H9 (cell line): ENCODE measurements at places on chromosomes 7 and 10.

- no peak for DNase-seq
Measured at GRCh38 chr7:127713006-127713405, 61.0 kb downstream of the SND1 start.

DNA sequence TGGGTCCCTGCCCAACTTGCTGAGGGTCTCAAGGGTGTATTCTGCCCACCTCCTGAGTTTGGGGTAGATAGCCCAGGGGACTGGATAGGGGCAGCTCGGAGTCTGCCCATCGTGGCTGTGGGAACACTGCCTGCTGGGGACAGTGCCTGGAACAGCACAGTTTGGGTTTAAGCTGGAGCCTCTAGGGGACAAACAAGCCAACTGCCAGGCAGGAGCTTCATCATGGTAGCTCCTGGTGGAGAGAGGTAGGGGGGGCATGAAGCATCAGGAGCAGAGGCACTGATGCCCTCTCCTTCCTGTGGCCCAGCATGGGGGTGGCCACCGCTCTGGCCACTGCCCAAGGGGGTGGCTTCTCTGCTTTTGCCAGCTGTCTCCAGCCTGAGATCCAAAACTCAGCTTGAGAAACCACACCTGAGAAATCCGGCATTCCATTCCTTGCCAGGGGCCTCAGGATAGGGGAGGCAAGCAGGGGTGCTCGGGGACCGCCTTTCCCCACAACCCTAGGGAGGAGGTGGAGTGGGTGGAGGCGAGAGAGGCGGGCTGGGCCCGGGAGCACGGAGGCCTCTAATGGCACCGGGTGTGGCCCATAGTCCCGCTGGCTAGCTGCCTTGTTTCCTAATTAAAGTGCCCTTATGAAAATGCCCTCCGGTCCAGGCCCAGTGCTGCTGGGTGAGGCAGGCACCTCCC is 47.6 kb downstream of the UNC5B start:
- DNase-seq = no peak

DNA sequence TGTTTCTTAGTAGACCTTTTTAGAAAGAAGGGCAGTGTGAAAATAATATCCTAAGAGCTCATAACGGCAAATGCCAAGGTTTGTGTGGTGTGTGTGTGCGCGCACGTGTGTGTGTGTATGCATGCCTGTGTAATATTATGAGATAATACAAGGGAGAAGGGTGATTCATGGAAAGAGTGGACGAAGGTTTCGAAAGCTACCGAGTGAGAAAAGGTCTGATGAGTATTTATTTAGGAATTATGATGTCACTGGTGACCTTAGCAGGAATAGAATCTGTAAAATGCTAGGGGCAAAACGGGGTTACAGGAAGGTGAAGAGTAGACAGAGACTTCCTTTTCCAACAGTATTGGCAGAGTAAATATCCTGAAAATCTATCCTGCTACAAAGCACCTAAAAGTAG is 107.3 kb downstream of the AHR start:
- DNase-seq = no peak

GRCh38 chr7:33261585-33261984 is 132.2 kb downstream of the BBS9 start:
- no peak for DNase-seq

DNA sequence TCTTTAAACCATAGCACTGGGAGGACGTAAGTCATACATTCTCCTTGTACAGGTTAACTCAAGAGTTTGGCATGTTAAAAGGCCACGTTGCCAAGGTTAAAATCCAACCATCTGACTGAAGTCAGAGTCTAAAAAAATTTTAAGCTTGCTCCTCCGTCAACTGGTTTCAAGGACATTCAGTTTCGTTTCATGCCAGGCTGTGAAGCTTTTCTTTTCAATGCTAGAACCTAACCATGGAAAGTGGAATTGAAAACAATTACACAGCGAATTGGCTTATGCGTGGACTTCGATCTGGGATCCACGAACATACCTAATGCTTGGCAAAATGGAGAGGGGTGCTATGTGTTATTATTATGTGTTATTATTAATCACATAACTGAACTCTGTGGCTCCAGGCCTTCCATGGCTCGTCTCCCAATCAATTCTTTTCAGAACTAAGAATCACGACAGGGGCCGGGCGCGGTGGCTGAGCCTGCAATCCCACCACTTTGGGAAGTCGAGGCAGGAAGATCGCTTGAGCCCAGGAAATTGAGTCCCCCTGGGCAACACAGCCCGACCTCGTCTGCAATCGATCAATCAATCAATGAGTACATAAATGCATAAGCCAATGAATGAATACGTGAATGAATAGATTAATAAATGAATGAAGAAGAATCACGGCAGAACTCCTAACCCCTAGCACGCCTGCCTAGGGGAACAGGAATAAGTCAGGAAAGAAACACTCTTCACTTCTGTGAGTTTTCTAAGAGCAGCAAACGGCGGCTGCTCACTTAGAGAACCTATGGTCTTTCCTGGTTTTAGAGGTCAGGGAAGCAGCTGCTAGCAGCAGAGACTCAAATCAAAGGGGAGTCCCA is 733 bp upstream of the ARL5B start:
- DNase-seq = no peak

GRCh38 chr10:11424456-11425295 is 186.8 kb downstream of the USP6NL start:
- peak; percentile 69 for DNase-seq

DNA sequence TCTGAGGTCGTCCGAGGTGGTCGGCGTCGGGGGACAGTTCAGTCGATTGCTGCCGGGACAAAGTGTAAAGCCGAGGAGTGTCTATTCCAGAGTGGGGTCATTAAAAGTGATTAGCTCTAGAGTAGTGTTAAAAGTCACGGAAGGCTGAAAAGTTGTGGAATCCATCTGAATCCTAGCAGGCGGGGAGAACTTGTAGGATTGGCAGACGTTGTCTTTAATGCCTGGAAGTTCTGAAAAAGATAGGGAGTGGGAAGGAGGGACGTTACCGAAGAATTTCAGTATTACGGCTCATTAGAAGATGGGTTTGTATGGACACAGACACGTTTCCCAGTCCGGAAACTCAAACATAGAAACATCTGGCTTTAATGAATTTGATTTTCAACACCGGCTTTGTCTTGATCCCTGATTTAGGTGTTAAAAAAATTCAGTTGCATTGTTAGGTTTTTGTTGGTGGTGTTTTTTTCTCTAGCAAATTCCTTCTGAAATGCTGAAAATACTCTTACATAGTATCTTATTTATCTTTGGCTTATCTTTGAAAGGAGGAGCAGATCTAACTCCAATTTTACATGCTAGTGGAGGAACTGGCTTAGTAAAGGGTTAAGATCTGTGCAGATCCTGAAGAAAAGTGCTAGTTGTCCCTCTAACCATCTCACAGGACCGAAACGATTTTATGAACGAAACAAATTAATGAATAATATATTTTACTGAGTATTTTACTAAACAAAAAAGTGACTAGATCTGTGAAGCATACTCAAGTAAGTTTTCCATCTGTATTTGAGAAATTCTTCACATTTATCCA is 900 bp downstream of the MKLN1 start:
- no peak for DNase-seq

- DNase-seq = no peak
Measured at GRCh38 chr7:80334196-80334595, 177.7 kb downstream of the GNAT3 start.

DNA sequence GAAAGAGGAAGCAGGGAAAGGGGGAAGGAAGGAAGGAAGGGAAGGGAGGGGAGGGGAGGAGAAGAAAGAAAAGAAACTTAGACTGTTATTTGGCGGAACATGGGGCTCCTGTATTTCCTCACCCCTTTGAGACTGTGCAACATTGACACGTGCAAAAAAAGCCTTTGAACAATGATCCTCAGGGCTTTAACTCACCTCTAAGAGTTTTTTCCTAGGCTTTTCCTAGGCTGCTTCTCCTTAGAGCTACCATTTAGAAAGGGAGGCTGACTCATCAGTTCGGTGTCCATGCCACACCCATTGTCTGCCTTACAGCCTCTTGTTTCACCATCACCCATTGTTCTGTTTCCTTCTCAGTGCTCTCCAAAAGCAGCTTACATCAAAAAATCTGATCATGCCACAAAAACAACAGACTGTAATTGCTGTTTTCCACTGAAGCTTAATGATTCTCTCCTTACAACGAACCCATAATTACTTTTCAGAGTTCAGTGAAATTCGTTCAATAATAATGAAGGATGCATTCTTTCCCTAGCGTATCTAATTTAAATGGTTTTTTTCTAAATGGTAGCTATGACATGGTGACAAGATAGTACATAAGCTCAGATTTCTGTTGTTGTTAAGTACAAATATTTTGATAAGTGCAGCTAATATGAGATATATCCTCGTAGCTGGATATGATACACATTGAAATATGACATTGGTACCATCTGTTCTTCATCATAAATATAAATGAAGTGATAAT is 90.8 kb downstream of the PRLHR start:
- no peak for DNase-seq

GRCh38 chr7:22173685-22174573 is 183.0 kb downstream of the RAPGEF5 start:
- no peak for DNase-seq

DNA sequence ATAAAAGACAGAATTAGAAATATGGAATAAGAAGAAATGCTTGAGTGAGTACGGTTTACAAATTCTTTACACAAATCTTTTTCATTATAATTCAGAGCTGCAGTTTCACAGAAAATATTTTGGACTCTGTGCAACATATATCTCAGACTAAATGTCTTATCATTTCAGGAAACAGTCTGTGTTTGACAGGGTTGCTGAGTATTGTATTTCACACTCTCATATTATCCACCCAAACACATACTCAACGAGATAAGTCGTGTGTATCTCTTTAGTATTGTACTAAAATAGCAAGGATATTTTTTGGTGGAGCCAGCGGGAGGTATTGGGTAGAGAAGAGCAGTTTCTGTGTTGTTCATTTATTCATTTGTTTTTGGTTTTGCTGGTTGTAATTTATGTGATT is 39.0 kb upstream of the SLC39A12 start:
- no peak for DNase-seq

GRCh38 chr7:151776876-151777494 is 99.9 kb downstream of the PRKAG2 start:
- DNase-seq = no peak

- DNase-seq = no peak
Measured at GRCh38 chr7:294440-295154, 4.6 kb downstream of the FOXL3 start.

DNA sequence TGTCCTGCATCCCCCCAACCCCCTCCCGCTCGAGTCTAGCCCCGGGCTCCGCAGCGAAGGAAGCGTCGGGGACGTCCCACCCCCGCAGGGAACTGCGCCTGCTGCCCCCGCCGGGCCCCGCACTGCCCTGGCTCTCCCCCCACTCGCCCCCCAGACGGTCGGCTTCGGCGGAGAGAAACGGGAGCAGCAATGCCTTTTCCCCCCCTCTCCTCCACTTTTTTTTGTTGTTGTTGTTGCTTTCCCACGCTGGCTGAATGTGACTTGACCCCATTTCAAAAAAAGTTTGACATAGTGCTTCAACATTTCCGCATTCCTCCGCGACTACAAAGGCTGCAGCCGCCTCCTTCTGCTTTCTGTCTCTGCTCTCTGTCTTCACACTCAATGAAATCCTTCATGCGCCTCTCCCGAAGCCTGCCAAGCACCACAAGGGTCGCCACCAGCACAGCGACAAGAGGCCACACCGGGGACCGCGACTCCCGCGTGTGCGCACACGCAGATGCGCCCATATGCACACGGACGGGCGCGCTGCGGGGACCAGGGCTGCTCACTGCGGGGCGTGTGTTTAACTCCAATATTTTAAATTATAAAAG is 1.0 kb downstream of the CDK6 start:
- DNase-seq = peak; percentile 76

DNA sequence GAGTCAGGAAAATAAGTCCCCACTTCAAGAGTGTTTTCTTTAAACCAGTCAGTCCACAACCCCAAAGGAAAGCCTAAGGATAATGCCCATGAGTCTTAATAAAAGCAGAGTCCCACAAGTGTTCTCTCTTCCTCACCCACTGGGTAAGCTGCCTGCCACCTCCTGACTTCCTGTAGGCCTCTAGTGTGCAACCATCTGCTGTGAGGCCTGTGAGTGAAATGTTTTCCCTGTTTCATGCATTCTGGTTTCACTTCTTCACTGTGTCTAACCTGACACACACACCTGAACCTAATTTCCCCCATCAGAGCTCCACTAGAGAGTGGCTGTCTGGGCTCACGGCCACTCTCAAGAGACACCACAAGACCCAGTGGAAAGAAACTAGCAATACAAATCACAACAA is 38.9 kb upstream of the GDF10 start:
- no peak for DNase-seq

- DNase-seq = no peak
Measured at GRCh38 chr10:130877126-130877525, 434.4 kb downstream of the TCERG1L start.

GRCh38 chr10:79082631-79083596 is 14.1 kb downstream of the ZMIZ1 start:
- no peak for DNase-seq

- DNase-seq = no peak
Measured at GRCh38 chr7:126557271-126557670, 695.5 kb downstream of the GRM8 start.

DNA sequence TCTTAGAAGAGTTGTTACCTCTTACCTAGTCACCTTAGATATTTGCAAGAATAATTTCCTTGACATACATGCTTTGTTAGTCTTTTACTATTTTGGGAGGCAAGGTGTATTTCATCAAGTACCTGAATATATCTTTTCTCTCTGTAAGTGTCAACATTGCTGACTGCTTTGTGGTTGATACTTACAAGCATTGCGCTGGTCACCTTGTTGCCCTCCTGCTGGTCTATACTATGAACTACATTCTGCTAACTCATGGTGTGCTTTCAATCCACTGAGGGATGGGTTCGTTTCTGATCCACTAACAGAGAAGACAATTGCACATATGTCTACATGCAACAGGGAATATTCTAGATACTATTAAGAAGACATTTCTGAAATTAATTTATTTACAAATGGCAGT is 837.8 kb upstream of the COBL start:
- no peak for DNase-seq

DNA sequence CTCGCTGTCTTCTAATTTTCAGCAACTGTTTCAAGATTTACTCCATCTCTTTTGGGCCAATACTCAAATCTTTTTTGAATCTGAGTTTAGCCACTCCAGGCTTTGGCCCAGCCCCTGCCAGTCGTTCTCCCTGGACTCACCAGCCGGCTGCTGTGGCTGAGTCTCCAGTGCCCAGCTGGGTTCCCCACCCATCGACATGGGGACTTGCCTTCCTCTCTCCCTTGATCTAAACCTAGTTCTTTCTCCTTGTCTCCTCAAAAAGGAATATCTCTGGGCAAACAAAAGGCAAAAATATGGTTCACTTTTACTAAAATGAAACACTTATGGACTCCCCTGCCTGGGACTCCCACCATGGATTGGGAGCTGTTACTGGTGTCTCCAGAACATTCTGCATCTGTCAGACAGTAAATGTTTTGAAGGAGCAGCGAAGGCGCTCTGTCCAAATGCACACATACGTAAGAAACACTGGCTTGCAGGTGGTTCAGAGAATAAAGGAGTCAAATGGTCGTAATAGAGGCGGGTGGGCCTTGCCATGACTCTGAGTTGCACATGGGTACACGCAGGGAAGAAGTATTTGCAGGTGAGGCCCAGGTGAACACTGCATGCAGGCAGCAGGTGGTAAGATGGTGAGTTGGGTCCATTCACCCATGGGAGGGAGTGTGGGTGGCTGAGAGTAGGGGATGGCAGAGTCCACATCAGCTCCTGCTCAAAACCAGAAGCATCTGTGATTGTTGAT is 35.5 kb upstream of the HABP2 start:
- no peak for DNase-seq
